ENCODE measurements at places on chromosomes 5 and 9.

- DNase-seq, result no peak
Measured at GRCh38 chr9:107688728-107689127, 199.2 kb upstream of the KLF4 start.

GRCh38 chr5:34552686-34553085, 103.4 kb upstream of the RAI14 start:
- no peak for DNase-seq

GRCh38 chr5:5826911-5827310, 404.4 kb downstream of the ICE1 start:
- DNase-seq, result no peak

DNA sequence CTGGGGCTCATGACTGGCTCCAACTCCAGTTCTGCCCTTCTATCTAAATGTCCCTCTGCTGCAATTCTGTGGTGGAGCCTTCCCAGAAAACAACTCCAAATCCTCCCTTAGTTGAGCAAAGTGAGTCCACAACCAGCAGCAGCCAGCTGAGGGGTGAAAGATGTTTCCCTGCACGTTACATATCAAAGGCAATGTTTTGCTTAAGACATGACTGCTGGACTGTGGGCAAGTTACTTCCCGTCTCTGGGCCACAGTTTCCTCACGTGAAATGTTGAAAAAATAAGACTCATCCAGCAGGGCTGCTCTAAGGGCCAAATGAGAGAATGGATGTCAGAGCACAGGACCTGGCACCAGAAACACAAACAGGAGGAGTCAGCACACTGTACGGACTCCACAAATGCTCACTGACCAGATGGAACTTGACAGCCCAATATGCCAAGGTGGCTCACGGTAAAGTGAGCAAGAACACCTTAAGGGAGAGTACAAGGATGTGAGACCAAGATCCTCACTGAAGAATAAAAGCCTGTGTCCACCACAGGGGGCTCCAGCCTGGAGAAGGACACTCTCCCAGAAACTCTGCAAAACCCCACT, 138.4 kb upstream of the ABCA1 start:
- no peak for DNase-seq

- no peak for DNase-seq
Measured at GRCh38 chr9:99178912-99179872, 42.5 kb downstream of the ALG2 start.

DNA sequence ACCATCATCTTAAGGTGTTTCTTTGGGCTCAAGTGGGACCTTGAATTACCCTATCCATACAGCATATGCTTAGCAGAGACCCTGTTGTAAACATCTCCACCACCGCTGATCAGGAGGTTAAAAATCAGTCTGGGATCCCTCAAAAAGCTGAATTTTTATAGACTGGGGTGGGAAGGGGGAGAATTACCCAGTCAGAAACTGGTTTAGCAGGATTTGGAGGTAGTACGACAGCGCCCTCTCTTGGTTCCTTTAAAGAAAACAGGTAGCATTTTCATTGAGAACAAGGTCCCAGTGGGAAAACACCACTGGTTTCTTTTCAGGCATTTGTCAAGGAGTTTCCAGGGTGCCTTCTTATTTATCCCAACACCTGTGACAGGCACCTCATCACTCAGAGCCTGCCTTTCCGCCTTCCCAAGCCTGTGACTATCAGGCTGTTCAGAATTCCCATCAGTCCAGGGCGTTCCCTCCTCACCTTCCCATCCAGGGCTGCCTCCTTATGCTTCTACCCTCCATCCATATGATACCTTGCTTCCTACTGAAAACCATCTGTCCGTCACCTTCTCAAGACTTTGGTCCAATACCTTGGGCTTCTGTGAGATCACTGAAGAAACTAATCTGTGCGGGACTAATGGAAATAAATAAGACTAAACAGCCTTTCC, 203.8 kb upstream of the RAI14 start:
- DNase-seq, result no peak

- DNase-seq, result no peak
Measured at GRCh38 chr5:14793851-14794250, 77.7 kb downstream of the ANKH start.

- no peak for DNase-seq
Measured at GRCh38 chr9:127051881-127052595, 70.4 kb downstream of the ANGPTL2 start.

GRCh38 chr9:6681957-6682501, 36.5 kb upstream of the GLDC start:
- DNase-seq, result peak; percentile 13

DNA sequence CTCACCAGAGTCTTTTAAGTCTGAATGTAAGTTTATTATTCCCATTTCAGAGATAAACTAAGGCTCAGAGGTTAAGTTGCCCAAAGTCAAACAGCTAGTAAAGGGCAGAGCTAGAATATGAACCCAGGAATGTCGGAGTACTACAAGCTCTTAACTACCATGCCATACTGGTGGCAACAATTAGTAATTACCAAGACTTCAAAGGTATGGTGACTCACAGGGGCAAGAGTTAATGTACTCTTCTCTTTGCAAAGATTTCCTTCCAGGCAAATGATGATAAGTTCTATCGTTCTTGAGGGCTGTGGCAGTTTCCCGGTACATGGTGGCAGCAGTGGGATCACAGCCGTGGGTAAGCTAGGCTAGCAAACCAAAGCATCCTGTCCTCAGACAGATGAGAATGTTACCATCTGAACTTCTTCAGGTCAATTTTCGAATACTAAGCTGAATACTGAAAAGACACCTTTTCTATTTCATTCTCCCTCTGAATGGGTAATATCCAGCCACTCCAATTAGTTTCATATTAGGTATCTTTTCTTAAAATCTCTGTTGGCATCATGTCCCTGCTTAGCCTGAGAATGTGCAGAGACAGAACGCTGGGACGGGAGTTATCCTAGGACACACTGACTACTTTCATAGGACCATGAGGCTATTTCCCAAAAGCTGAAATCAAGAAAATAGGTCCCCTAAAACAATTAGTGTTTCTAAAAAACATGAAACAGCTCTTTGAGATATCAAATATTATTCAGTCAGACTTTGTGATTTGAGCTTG, 117.0 kb upstream of the NR5A1 start:
- no peak for DNase-seq

DNA sequence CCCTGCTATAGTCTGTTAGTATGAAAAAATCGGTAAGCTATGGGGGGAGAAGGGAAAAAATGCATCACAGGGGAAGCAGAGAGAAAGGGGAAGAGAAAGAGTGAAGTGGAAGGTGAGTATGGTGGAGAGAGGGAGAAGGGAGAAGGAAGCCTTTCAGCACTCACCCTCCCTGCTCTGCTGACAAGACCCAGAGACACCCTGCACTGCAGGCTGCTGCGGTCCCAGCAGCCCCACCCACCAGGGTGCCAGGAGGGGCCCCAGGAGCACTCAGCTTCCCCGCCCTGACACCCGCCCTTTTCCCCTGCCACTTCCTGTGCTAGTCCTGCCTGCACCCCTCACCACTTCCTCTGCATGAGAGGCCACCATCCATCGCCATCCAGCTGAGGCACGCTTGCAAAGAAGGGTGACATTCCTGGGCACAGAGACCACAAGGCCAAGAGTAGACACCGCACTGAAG, 12.7 kb downstream of the STK10 start:
- no peak for DNase-seq

DNA sequence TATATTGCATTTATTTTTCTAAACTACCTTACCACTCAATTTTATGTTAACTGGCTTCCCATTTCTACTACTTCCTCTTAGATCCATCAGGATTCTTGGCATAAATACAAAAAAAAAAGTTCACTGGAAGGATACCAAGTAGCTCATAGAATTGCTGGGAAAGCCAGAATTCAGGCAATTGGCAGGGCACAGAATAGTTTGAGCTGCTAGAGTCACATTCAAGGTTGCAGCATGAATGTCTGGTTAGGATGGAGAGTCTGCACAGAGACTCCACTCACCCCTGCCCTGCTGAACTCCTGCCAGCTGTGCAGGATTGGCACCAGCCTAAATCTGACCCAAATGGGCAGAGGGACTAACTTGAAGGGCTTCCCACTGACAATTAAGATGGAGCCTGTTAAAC, 4.9 kb upstream of the AMACR start:
- no peak for DNase-seq

DNA sequence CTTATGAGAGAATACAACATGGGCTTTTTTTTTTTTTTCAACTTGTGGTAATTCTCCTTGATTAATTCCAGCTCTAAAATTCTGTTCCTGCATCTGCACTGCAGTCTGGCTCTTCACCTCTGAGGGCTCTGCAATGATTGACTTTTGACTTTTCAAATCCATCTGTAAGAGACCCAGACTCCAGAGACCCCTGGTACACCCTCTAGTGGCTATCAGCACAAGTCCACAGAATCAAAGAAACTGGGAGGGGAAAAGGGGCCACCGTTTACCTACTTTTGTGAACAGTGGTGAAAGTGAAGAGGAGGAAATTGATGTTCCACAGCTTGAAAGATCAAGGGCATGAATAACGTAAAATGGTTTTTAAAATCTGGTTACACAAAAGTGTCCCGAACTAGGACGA, 151.6 kb downstream of the SLIT3 start:
- no peak for DNase-seq

Data from foreskin melanocyte (primary cell).